Stimulated activated CD8-positive, alpha-beta memory T cell treated with anti-CD3 and anti-CD28 coated beads, Interleukin-7, amount 100 ng/mL, for 1 hour (primary cell): ENCODE measurements at places on chromosomes 5 and 9.

DNA sequence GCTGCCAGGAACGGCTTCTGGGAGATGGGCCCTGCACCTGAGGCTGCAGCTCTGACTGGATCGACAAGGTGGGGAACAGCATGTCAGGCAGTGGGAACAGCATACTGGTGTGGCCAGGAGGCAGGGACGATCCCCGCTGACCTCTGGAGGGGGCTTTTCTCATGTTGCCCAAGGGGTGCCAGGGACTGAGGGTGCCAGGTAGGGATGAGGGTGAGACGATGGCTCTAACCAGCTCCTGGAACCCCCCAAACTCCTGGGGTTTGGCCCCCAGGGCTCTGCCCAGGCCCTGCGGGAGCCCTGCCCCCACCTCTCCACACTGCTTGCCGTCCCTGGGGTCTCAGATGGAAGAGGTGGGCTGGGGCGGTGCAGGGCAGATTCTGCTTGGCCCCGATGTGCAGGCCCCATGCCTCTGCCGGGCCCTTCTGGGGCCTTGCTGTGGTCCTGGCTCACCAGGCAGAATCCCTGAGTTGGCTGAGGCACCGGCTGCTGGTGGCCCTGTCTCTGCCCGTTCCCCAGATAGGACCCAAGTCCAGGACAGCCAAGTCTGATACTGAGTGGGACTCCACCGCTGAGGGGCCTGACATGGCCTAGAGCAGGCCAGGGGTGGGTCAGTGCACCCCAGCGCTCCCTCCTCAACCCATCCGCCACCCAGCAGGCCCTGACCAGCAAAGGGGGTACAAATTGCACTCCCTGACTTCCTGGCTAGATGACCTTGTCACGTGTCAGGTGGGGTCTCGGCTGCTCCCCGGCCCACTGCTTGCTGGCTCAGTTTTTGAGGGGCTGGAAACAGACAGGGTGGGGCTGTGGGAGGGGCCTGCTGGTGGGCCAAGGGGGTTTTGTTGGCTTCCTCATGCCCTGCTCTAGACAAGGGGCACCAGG lies 28.4 kb upstream of the RNF130 start:
- DNase-seq = no peak

DNA sequence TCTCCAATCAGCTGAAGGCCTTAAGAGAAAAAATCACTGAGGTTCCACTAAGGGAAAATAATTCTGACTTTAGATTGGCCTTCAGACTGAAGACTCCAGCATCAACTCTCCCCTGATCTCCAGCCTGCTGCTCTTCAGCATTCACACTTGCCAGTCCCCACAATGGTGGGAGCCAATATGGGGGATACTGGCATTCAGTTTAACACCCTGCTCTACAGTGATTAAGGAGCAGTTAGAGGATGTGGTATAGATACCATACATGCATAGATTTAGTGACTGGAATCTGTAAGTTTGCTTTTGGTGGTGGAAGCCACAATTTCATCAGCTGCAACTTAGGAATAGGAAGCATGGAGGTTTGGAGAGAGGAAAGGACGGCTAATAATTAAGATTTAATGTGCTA lies 2017.7 kb upstream of the CDH6 start:
- DNase-seq = no peak

DNA sequence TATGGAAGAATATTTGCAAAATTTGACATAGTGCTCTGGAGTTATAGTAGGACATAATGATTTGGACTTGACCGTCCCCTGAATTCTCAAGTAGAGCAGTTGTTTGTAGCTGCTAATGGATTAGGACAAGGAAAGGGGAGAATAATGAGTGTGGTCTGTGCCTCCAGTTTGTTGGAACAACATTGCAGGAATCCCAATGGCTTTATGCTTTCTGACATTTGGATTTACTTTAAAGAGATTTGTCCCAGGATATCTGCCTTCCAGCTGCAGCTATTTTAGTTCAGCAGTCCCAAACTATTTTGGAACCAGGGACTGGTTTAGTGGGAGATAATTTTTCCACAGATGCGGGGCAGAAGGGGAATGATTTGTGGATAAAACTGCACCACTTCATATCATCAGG lies 648.2 kb downstream of the SLCO4C1 start:
- DNase-seq = no peak

- DNase-seq = no peak
Observed at GRCh38 chr5:78373231-78373630, 12.8 kb downstream of the SCAMP1 start.

DNA sequence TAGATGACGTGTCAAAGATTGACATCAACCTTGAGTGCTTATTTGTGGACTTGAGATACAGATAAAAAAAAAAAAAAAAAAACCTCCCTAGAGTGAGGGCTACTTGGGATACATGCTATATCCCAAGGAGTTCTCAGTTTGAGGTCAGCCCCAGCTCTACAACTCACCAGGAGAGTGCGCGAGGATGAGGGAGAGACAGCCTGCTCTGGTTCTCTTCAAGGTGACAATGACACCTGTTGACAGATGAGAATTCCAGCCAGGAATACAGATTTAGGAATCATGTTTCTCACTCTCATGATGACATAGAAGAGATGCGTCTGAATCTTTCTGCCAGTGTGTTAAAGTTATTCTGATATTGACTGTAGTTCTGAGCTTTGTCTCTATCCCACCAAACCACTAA lies 24.9 kb upstream of the ARHGAP26 start:
- DNase-seq = no peak

DNA sequence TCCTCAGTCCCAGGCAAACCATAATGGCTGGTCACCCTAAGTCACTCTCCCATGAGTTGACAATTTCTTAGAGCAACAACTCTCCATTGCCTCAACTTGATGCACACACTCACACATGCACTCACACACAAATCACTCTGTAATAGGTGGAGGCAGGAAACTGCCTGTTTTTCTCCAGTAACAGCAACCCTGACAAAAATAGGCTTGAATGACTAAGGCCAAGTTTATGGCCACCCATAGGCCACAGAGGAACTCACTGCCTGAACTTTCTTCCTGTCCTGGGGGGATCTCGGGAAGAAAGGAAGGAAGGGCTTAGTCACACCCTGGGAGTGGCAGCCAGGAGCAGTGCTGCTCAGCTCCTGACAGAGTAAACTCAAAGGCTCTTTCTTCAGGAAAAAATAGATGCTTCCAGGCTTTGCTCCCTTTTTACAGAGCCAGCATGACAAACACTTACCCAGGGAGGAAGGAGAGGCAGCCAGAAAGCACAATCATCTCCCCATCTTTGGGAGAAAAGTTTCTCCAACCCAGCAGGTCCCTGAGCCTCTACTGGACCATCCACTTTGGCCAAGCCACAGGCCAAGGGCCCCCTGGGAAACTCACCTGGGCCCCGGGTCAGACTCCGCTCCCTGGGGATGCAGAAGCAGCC lies 368 bp downstream of the SH3TC2 start:
- DNase-seq = no peak

DNA sequence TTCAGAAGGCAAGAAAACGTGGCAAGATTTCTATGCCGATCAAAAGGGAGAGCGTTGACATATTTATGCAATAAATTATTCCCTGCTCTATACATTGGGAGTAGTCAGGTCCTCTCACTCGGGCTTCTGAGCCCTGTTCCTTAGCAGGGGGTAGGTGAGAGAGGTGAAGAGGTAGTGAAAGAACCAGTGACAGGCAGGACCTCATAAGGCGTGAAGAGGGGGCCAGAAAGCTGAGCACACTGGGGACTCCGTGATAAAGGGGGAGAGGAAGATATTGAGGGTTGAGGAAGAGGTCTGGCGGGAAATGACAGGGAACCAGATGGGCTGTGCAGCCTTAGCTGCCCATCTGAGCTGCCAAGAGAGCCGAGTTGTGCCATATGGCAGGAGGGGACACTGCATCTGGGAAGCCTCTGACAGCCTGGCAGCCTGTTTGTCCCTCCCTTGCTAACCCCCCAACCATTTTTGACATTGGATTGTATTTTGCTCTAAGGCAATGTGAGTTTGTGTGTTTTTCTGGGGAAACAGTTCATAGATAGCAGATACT lies 782 bp upstream of the CDC20B start:
- no peak for DNase-seq

DNA sequence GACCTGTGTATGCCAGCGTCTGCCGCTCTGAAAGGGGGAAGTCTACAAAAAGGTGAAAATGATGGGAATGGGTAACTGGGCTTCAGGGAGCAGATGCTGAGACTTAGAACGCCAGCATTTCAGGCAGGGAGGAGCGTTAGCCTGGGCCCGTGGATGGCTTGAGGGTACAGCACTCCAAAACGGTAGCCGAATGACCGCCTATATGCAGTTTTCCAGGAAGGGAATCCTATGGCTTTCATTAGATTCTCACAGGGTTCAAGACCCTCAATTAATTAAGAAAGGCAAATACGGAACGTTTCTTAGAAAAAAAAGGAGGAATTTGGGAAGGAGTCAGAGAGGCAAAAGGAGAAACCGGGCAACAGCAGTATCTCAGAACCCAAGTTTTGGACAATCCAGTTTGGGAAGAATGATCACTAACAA lies 639 bp downstream of the AMACR start:
- no peak for DNase-seq

GRCh38 chr9:71549023-71549422 lies 219.3 kb downstream of the CEMIP2 start:
- DNase-seq = no peak

GRCh38 chr9:128092199-128092977 lies 24.4 kb downstream of the SLC25A25 start:
- no peak for DNase-seq

- no peak for DNase-seq
Observed at GRCh38 chr5:172830876-172831662, 3.0 kb upstream of the ERGIC1 start.

GRCh38 chr9:126700903-126701812 lies 87.4 kb downstream of the LMX1B start:
- no peak for DNase-seq

DNA sequence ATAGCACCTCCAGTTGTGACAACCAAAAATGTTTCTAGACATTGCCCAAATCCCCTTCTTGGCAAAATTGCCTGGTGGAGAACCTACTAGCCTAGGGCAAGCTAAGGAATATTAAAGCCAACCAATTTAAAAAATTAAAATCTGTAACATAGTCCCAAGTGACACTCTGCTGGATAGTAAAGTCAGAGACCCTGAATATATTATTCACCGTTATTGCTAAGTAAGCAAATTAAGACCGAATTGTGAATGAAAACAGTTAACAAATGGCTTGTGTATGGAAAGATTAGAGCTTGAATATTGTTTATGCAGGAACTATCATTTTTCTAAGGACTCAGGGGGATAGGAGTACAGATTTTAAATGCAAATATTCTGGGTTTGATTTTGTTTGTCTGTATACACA lies 208.1 kb downstream of the DMAC1 start:
- no peak for DNase-seq

DNA sequence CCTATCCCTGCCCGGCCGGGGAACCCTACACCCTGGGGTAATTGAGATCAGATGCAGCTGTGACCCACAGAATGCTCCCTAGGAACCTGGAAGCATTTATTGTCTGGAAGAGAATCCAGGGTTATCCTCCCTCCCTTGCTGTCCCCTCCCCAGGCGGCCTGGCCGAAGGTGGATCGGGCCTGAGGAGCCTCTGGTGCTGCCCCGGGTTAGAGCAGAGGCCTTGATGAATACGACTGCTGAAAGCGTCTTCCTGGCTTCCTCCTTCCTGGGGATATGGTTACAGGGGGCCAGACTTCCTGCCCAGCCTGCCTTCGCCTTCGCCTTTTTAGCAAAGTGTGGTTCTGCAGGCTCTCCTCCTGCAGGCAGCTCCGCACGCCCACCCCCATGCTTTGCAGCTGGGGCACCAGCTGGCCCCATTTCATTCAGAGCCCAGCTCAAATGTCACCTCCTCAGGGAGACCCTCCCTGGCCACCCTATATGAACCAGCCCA lies 22.5 kb upstream of the PTGS1 start:
- DNase-seq = no peak
